LNCaP clone FGC (cell line): ENCODE measurements at places on chromosomes 6 and 20.

DNA sequence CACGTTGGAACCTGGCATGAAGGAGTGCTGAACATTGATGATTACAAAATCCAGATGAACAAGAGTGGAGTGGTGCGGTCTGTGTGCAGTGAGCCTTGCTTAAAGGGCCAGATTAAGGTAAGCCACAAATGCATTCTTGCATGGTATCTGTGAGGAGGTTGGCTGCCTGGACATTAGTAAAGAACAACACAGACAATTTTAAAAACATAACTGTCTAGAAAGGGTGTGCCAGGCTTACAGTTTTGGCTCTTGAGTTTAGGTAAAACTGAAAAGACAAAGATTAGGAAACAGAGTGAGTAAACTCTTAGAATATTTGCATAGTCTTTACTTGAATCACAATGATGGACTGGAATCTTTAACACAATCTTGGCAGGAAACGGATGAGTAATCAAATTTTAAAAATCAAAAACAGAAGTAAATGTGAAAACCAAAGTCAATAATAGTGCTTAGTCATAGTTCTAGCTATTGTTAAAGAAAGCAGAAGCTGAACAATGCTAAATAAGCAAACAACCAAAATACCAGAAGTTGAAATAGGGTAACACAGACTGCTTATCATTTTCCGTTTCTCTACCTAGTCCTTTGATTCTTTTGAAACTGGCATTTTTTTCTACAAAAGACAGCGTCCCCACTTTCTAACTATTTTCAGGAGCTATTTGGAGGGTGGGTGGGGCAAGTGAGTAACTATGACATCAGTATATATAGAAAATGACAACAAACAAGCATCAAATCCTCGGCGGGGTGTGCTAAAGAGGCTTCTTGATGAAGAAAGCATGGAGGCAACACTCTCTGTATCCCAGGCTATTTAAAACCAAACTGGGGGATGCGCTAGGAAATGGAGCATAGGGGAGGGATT lies 185.8 kb upstream of the RAB32 start:
- no peak for DNase-seq

- no peak for DNase-seq
Measured at GRCh38 chr6:110486756-110487155, 10.3 kb upstream of the SLC22A16 start.

DNA sequence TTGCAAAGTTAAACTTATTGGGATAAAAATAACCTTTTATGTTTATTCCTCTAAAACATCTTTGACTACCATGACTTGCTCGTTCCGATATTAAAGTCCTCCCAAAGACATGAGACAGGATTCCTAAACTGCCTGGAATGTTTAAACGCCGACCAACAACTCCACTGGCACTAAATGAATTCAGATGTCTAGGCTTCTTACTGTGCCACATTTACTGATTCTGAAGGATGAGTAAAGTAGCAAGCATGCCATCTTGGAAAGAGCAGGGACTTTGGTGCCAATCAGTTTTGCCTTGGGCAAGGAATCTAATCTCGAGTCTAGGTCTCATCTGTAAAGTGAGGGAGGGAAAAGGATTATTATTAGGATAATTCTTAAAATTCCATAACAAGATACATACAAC lies 25.3 kb downstream of the MBOAT1 start:
- DNase-seq: no peak

- DNase-seq: no peak
Measured at GRCh38 chr6:162088091-162088490, 639.5 kb downstream of the PRKN start.

DNA sequence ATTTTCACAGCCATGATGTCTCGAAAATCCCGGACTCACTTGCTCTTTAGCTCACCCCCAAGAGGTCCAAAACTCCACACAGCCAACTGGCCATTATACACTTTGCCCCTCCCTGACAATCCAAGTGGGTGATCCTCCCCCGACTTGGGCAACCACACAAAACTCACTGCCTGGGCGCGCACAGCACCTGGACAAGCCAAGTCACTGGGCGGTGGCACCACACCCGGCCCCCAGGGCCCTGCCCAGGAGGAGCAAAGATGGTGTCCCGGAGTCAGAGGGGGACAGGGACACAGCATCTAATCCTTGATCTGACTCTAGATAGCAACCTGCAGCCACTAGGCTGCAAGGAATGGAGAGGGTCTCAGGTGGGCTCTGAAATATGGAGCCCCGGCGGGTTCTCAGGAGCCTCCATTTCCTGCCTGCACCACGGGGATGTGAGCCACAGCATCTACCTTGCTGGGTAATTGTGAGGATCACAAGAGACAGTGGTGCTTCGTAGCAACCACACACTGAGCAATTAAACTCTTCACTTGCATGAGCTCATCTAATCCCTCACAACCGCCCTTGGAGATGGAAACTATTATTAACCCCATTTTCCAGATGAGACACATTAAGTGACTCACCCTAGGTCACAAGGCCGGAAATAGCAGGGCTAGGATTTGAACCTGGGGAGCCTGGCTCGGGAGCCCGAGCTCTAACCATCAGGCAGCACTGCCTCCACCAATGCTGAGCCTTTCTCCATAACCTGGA lies 66.6 kb downstream of the BMP7 start:
- DNase-seq: no peak

- no peak for DNase-seq
Measured at GRCh38 chr20:59151820-59152219, 11.8 kb upstream of the ZNF831 start.

GRCh38 chr6:125658759-125659431 lies 90.5 kb upstream of the HEY2 start:
- DNase-seq: no peak

DNA sequence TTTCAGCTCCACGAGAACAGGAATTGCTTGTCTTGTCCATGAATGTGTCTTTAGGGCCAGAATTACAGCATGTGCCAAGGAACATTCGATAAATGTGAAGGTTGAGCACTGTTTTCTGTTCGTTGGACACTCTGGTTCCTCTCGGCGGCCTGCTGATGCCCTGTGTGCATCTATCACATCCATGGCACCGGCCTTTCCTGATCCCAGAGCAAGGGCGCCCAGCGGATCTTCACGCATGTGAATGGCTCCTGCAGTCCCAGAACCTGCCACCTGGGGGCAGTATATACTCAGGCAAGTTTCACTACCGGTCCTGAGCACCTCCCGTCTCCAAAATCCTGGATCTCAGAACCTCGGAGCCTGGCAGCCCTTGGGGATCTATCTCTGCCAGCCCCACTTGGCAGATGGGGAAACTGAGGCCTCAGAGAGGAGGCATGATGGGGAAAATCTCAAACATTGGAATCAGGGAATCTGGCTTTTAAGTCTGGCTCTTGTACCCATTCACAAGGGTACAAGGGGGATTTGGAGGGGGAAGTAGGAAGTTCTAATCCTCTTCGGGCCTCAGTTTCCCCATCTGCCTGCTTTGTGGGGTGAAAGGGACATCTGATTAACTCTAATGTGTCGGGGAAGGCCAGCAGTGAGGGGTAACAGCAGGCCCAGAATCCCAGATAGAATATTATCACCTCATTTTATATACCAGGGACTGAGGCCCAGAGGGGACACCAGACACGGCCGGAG lies 4.3 kb upstream of the CEBPB start:
- no peak for DNase-seq

GRCh38 chr20:21323640-21324039 lies 20.5 kb downstream of the XRN2 start:
- peak; percentile 31 for DNase-seq

- no peak for DNase-seq
Measured at GRCh38 chr6:170098428-170099170, 192.3 kb downstream of the DLL1 start.

DNA sequence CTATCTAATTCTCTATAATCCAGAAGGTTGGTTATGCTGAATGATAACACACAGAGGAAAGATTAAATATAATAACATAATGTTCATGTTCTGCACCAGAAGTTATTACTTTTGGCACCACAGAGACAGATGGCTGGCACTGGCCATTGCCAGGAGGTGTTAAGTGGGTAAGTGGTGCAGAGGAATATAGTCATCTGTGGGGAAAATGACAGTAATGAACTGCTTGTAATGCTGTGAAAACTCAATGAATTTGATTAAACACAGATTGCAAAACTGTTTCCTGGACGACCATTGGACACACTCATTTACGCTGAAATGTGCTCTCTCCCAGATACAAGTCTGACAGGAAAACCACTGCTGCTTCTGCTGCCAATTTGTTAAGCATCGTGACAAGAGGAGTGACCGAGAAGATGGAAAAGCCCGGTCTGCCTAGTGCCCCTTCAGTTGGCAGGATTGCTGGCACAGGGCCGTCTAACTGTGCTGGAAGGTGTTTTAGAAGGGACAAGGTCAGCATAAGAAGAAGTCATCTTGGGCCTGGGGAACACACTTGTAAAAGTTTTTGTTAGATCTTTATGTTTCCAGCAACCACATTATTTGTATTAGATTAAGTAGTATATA lies 567.4 kb downstream of the CBLN4 start:
- DNase-seq: no peak

DNA sequence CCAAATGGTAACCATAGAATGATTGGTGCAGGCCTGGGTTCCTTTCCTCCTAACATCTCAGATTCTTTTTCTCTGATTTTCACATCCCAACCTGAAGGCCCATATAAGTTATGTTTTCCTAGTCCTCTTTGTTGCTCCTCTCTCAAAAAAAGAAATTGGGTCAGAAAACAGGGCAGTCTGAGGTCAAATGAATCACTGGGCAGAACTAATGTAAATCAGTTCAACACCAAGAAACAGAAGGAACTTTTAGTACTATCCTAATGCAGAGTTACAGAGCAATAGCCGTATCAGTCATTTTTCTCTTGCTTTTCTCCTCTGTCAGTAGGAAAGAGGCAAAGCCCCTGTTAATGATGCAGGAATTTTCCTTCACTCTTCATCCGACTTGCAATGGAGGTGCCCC lies 11.0 kb upstream of the TPD52L1 start:
- no peak for DNase-seq

DNA sequence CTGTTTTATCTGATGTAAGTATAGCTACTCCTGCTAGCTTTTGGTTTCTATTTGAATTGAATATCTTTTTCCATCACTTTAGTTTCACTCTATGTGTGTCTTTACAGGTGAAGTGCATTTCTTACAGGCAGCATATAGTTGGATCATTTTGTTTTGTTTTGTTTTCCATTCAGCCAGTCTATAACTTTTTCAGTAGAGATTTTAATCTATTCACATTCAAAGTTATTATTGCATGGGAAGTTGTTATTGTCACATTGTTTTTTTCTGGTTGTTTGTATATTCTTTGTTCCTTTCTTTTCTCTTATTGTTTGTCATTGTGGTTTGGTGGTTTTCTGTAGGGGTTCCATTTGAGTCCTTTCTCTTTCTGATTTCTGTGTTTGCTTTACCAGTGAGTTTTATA lies 151.2 kb downstream of the PDE10A start:
- no peak for DNase-seq

DNA sequence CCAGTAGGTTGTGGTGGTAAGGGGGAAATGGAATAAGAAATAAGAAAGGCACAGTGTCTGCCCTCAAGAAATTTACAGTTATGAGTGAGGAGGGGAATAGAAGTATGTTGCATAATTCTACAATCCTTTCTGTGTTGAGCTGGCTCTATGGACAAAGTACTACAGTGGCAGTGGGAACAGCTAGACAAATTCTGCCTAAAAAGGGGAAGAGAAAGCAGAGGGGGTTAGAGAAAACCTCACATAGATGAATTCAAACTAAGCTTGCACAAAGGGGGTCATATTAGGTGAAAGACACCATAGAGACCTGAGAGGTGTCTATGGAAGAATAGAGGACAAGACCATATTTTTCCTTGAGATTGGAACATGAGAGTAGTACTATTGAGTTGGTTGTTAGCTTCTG lies 146.9 kb upstream of the VGLL2 start:
- no peak for DNase-seq

DNA sequence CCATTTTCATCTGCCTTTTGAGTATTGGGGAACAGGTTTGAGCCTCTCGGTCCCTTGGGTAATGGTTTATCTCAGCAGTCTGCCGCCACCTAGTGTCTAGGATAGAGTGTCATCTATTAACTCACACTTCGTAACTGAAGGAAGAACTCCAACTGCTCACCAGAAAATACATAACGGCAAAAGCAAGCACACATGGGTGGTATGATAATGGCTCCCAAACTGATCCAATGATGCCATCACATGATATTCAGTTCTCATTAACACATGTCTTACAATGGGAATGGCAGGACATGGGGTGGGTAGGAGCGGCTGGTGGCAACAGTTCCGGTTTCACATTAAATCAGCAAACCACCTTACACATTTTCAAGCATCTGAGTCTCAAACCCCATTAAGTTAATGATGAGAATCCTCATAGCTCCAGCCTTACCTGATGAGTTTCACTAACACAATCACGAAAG lies 110.7 kb upstream of the PHACTR1 start:
- peak; percentile 38 for DNase-seq

GRCh38 chr20:23909390-23909789 lies 29.8 kb upstream of the CST5 start:
- no peak for DNase-seq

DNA sequence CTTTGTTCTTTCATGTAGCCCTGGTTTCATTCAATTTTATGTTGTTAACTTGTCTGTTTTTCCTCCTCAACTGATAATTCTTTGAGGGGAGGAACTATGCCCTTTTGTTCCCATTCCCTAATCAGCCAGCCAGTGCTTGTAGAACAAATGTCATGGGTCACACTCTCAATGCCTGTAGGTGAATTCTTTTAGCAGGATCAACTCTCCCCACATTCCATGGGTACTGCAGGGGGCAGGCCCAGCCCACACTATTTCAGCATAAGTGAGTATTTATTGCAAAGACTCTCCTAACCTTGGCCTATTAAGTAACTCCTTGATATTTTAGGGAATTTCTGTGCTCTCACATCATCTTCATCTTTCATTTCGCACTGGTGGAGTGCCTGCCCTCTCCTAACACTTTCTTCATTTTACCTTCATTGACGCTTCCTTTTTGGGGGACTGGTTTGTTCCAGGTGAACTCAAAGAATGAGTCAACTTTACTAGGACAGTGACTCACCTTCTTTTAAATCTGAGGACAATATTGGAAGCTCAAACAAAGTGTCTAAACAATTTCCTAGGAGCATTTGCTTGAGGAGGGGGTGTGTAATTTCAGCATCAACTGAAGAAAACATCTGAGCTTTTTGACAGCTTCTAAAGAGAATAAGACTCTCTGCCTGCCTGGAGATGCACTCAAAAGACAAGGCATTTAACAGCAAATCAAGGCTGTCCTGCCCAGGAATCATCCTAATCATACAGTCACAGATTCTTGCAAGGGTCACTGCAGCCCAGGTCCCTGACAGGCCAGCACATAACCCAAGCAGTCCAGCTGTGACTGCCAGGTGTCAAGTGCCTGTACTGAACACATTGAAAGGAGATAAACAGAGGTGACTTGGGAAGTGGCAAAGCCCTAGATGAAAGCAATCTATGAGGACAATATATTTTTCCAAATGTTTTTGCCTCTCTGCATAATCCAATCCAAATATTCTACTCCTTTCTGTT lies 263.9 kb upstream of the PRND start:
- DNase-seq: no peak

GRCh38 chr6:72616406-72617015 lies 5.4 kb upstream of the KCNQ5 start:
- DNase-seq: no peak

- DNase-seq: no peak
Measured at GRCh38 chr6:138979365-138979764, 8.7 kb downstream of the REPS1 start.

- no peak for DNase-seq
Measured at GRCh38 chr6:17289630-17290061, 8.5 kb downstream of the RBM24 start.
